CD4-positive, CD25-positive, alpha-beta regulatory T cell (primary cell): ENCODE measurements at places on chromosomes 11 and 22.

- DNase-seq, result peak; percentile 23
Measured at GRCh38 chr22:23250056-23250784, 69.9 kb downstream of the BCR start.

DNA sequence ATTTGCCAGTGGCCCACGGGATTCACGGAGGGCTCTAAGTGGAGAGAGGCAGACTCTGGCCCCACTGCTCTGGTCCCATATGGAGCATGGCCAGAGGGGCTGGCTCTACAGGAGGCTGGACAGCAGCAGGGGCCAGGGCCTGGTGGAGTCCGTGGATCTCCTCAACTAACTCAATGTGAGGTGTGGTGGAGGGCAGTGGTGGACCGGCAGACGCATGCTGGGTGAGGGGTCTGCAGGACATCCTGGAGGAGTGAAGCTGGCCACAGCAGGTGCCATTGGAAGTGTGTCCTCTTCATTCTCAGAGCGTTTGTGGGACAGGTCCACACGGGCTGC is 15.6 kb downstream of the IGF2 start:
- no peak for DNase-seq

DNA sequence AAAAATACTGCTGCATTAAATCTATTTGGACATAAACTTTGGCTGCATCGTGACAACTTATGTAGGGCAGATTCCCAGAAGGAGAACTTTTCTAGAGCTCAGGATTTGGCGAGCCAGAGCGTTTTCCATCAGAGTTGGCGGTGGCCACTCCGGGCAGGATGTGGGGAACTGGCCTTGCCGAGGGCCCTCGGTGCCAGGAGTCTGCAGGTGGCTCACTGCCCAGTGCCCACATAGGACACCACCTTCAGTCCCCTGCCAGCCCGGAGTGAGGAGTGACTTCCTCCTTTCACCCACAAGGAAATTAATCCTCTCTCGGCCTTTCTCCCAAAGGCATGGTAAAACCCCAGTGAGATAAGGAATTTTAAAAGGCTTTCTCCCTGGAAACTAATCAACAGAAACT is 1.6 kb upstream of the LGALS2 start:
- DNase-seq, result no peak

DNA sequence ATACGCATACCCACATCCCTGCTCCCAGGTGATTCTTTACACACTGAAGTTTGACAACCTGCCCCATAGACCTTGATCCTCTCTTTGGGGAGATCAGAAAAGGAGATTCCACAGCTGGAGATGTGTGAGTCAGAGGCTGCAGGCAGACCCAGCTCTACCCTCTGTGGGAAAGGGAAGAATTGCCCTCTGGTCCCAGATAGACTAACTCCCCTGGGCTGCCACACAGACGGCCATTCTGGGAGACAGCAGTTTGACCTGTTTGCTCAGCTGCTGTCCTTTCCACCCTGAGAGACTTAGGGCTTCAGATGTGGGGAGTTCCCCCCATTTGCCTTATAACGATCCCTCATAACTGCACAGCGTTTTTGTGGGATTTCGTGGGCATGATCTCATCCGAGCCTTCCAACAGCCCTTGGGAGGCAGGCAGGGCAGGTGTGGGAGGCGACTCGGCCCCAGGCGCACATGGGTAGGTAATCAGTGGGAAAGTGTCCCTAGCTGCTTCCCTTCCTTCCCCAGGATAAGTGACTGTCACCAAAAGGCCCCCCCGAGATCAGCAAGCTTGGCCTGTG is 14.1 kb downstream of the FAM83F start:
- no peak for DNase-seq

DNA sequence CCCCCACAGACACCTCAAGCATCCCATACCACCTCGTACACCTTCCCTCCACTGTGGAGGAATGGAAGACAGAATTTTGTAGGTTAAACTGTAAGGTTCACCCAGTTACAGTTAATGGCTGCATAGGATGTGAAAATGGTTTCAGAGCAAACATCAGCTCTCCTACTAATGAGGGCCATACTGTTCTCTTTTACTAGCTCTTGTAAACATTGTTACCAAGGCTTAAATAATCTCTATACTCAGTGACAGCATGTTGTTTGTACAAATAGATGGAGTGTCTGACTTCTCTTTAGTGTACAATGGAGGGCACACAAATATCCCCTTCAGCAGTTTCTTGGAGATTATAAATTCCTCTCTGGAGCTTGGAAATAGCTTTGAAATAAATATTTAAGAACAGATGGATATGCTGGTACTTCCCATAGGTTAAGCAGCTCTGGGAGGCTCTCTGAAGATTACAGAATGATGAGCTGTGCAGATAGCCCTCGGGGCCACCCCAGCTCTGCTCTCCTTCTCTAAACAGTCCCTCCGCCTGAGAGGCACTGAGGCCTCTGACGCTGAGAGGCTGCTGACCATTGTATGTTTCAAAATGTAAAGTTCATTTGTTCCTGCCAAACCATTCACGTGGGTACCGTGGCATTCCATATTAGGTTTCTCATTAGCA is 25.7 kb downstream of the TTC12 start:
- DNase-seq, result no peak

DNA sequence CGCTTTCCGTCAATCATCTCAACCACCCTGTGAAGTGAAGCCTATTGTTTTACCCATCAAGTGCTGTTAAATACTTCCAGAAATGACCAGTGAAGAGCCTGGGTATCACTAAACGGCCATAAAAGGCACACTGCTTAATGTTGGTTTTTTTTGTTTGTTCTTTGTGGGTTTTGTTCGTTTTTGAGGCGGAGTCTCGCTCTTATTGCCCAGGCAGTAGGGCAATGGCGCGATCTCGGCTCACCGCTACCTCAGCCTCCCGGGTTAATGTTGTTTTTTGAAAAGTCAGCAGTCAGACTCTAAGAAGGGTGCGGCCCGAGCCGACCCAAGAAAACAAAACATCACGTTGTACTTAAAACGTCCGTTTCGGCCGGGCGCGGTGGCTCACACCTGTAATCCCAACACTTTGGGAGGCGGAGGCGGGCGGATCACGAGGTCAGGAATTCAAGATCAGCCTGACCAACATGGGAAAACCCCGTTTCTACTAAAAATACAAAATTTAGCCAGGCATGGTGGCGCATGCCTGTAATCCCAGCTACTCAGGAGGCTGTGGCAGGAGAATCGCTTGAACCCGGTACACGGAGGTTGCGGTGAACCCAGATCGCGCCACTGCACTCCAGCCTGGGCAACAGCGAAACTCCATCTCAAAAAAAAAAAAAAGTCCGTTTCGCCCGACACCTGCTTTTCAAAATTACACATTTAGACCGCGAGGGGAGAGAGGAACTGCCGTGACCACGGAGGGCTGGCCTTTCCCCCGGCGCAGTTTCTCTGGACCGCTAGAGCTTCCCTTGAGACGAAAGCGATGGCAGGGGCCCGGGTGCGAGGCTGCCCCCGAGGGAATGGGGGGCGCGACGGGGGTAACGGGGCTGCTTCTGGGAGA is 714 bp downstream of the CD59 start:
- peak; percentile 50 for DNase-seq

DNA sequence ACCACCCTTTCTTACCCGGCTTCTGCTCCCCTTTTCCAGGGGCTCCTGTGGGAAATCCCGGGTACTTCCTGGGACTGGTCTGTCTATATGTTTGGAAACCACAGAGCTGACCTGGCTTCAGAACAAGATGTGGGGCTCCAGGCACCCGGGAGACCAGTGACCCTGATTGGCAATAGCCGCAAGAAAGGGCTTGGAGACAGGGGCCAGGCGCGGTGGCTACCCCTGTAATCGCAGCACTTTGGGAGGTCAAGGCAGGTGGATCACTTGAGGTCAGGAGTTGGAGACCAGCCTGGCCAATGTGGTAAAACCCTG is 3.2 kb upstream of the NEAT1 start:
- DNase-seq, result no peak

DNA sequence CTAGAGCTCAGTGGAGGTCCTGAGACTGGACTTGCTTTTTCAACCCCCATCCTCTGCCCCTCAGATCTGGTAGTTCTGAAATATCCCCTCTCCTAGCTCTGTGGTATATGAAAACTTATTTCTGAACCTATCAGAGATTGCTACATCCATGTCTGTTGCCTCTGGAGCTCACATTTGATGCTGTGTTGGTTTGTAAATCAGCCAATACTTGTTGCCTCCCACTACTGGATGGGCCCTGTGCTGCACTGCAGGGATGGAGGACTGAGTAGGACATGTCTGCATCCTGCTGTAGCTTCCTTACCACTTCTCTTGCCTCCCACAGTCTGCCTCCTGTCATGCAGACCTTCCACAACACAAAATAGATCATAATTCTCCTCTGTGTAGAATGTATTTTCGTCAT is 5.2 kb downstream of the OLFML1 start:
- no peak for DNase-seq

DNA sequence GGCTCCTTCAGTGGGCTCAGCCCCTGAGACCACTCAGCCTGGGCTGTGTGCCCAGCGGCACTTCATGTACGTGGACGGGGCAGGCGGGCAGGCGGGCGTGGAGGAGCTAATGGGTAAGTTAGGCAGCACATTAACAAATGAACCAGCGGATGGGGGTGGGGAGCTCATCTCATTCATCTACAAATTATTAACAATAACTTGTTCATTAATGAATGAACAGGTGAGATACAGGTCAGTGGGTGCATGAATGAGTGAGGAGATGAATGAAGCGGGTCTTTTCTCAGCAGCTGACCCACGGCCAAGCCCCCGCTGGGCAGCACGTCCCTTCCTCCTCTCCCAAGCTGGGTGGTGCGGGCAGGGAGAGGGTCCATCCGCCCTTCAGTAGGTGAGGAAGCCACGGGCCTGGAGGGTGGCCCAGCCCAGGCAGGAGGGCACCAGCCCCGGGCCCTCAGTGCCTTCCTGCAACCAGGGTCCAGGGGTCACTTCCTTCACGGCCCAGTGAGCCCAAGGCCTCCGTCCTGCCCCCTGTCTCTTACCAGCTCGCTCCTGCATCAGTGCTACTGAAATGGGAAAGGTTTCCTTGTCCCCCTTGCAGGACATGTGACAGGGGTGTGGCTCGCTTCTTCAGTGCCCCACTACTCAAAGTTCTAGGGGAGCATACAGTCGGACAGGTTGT is 60.5 kb upstream of the KCNQ1OT1 start:
- no peak for DNase-seq

DNA sequence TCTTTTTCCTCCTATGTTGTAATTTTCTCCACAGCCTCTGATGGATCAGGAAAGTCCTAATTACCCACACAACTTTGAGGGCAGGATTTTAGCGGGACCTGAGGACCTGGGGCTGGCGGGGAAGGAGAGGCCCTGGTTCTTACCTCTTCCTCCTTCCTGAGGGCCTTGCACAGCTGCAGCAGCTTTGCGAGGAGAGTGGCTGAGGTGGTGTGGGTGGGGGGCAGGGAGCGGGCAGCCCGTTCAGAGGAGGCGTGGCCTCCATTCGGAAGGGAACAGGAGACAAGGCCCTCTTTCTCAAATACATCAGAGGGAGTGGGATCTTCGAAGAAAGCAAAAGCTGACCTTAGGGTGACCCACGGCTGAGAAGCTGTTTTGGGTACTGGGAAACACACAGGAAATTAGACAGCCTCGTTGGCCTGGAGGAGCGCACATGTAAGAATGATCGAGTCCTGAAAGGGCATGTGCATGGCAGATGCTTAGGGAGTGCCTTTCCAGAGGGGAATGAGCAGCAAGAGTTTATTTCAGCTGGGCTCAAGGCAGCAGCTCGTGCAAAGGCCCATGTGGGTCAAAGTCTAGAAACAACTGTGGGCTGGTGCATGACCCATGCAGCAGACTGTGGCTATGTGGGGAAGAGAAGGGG is 76.6 kb upstream of the NARS2 start:
- no peak for DNase-seq

GRCh38 chr11:86798988-86799387 is 1.4 kb upstream of the PRSS23 start:
- no peak for DNase-seq

GRCh38 chr11:26245046-26245445 is 86.9 kb upstream of the ANO3 start:
- DNase-seq, result no peak

DNA sequence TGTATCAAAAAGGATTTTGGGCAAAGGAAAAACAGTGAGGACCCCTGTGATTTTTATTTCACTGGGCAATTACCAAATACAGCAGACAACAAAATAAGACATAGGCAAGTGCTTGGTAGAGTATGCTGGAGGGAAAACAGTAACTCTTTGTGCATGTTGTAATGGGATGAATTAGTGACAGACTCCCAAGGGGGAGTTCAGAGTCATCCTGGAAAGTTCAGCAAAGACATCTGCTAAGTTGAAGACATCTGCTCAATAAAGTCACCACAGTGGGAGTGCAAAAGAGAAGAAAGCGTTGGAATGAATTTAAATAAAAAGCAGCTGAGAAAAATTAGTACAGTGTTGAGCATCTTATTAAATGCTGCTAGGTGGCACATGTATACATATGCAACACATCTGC is 378.8 kb upstream of the ISX start:
- no peak for DNase-seq

DNA sequence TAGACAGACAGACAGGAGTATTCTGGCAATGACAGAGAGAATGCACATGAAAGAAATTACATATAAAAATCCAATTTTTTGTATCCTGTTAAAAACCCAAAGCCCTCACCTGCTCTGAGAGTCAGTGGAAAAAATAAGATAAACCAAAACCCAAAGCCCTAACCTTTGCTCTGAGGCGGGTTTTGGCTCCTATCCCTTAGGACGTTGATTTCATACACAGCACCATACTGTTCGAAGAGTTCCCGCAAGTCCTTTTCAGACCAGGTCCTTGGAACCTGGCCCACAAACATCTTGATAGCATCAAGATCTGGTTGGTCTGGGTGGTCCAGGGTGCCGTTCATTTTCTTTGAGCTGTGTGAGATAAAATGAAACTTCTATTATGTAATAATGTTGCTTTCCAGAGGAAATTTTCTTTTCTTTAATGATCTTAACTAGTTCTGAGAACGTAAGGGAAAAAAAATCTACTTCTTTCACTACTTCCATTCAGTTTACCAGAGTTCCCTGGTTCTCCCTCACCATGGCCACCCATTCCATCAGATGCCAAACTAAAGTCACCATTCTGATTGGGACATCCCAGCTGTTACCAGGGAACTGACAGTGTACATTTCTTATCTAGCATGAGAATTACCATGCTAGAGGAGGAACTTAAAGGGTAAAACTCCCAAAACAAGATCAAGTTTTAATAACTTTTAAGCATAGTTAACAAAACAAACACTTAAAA is 39.9 kb upstream of the RAPSN start:
- DNase-seq, result no peak

GRCh38 chr11:19595840-19596751 is 116.5 kb upstream of the NAV2 start:
- no peak for DNase-seq

- DNase-seq, result no peak
Measured at GRCh38 chr11:75523189-75523588, 2.6 kb downstream of the GDPD5 start.

GRCh38 chr22:29394931-29395581 is 6.7 kb upstream of the AP1B1 start:
- peak; percentile 69 for DNase-seq

GRCh38 chr11:115170133-115170815 is 333.9 kb downstream of the CADM1 start:
- no peak for DNase-seq

DNA sequence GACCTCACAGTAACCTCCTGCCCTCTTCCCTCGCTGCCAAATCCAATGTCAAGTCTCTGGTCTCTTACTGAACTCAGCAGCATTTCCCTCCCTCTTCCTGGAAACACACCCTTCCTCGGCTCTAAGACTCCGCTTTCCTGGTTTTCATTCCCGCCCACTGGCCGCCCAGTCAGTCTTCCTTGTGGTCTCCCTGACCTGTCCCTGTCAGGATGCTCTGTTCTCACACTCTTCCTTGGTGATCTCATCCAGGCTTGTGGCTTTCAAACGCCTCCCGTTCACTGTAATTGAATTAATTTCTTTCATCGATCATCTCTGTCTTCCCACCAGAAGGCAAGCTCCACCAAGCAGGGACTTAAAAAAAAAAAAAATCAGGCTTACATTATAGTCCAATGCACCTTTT is 33.5 kb downstream of the MYO18B start:
- no peak for DNase-seq
